Fibroblast of lung (primary cell): ENCODE measurements at places on chromosomes 2 and 18. TPM values are rescaled to one million over a fixed set of nuclear protein-coding genes. Genes with fewer than 3 reads are reported as not detected.

The ALPI gene
- total RNA-seq: not detected in 2 replicates

The SPR gene
- 23.3 and 25.9 TPM in 2 replicates for total RNA-seq

The ESPNL gene
- total RNA-seq: 1.3 and 2.8 TPM in 2 replicates

The MBP gene
- total RNA-seq: 3.6 and 7.2 TPM in 2 replicates

The KLHL41 gene
- 3.8 and 4.6 TPM in 2 replicates for total RNA-seq

The SP140 gene
- total RNA-seq: 0.26 and 0.33 TPM in 2 replicates

The PSD4 gene
- total RNA-seq: 2.6 and 6.1 TPM in 2 replicates

The CNDP1 gene
- not detected in 2 replicates for total RNA-seq

The NCKAP5 gene
- total RNA-seq: 1.0 and 2.6 TPM in 2 replicates

The ASAP2 gene
- total RNA-seq: 16.4 and 19.2 TPM in 2 replicates

The CD28 gene
- total RNA-seq: not detected in 2 replicates

The FIGN gene
- 0.51 and 1.5 TPM in 2 replicates for total RNA-seq

The SLC25A52 gene
- total RNA-seq: under 0.01 TPM in 1 of 2 replicates, not detected in the other

The TRIB2 gene
- total RNA-seq: 31.0 and 38.5 TPM in 2 replicates

The IL1R2 gene
- 0.17 and 1.0 TPM in 2 replicates for total RNA-seq

The GKN1 gene
- not detected in 2 replicates for total RNA-seq

The KCNIP3 gene
- total RNA-seq: 1.5 and 1.7 TPM in 2 replicates

The BCL2 gene
- 3.6 and 9.0 TPM in 2 replicates for total RNA-seq

The SLC23A3 gene
- 1.8 and 2.5 TPM in 2 replicates for total RNA-seq

The GREB1 gene
- total RNA-seq: 0.51 and 2.0 TPM in 2 replicates

The GMPPA gene
- 36.5 and 38.3 TPM in 2 replicates for total RNA-seq

The AMER3 gene
- not detected in 2 replicates for total RNA-seq

The C2orf80 gene
- not detected in 2 replicates for total RNA-seq

The PROKR1 gene
- total RNA-seq: not detected in 2 replicates

The NGEF gene
- total RNA-seq: under 0.01 TPM in 1 of 2 replicates, not detected in the other

The TGFA gene
- not detected in 2 replicates for total RNA-seq

The GALNT14 gene
- total RNA-seq: under 0.01 and 0.83 TPM in 2 replicates

The HAAO gene
- 2.8 and 4.1 TPM in 2 replicates for total RNA-seq

The GYPC gene
- 135 and 244 TPM in 2 replicates for total RNA-seq

The NCOA1 gene
- 14.6 and 15.5 TPM in 2 replicates for total RNA-seq

The IL1F10 gene
- total RNA-seq: not detected in 2 replicates

The IL18R1 gene
- total RNA-seq: 0.50 and 5.4 TPM in 2 replicates

The KYNU gene
- 1.5 and 4.6 TPM in 2 replicates for total RNA-seq

The DNAJC5G gene
- total RNA-seq: not detected in 2 replicates

The IL1A gene
- 0.17 and 0.26 TPM in 2 replicates for total RNA-seq

The PLEK gene
- not detected in 2 replicates for total RNA-seq

The UGT1A10 gene
- total RNA-seq: not detected in 2 replicates
